ENCODE measurements at places on chromosomes 7 and 10.

- DNase-seq: no peak
Observed at GRCh38 chr7:157549612-157550299, 213.0 kb downstream of the DNAJB6 start.

- no peak for DNase-seq
Observed at GRCh38 chr10:51705774-51706173, 6.4 kb upstream of the CSTF2T start.

GRCh38 chr7:84490661-84491060 lies 296.1 kb upstream of the SEMA3A start:
- DNase-seq: no peak

DNA sequence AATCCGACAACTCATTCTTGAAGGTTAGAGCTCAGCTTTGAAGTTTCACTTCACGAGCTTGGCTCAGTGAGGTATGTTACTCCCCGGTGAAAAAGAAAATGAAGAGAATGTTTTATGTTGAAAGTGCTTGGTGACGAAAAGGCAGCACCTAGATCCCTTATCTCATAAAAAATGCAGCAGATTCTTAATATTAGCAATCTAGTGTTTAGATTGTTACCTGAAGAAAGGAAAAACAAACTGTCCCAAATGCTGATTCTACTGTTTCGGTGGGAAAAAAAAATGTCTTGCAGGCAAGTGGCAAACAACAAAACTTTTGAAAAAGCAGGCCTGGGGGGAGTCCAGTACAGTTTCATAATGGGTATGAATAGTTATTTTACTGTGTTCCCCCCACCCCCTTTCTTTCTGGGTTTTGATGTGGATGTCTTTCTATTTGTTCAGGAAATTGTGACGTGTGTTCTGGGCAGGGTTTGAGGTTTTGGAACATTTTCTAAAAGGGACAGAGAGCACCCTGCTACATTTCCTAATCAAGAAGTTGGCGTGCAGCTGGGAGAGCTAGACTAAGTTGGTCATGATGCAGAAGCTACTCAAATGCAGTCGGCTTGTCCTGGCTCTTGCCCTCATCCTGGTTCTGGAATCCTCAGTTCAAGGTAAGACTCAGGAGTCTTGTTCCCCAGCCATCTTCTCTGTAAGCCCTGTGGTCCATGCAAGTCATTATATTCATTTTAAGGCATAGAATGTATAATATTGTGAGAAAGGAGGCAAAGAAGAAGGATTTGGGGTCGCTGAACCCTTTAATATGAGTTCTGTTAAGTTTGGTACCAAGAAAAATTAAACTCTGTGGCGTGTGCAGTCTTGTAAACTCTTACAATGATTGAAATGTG lies at the start of gene SRGN:
Gene SRGN (plus strand): TSS at position 514 of the 881 bp plus-strand sequence. CDS start 55 bp downstream, at position 569.
- DNase-seq: peak; percentile 68

DNA sequence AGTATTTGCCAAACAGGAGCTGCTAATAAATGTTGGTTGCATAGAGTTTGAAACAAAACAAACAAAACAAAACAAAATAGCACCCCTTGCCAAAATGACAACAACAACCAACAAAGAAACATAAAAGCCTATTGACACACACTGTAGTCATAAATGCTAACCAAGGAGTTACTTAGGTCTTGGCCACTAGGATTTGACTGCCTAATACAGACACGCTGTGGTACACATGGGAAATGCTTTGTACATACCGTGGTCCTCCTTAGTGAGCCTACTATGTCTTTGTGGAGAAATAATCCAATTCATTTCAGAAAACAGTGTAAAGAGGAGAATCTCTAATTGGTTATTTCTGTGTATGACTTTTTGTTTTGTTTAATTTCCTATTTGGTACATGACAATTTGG lies 53.2 kb upstream of the MTPN start:
- no peak for DNase-seq

DNA sequence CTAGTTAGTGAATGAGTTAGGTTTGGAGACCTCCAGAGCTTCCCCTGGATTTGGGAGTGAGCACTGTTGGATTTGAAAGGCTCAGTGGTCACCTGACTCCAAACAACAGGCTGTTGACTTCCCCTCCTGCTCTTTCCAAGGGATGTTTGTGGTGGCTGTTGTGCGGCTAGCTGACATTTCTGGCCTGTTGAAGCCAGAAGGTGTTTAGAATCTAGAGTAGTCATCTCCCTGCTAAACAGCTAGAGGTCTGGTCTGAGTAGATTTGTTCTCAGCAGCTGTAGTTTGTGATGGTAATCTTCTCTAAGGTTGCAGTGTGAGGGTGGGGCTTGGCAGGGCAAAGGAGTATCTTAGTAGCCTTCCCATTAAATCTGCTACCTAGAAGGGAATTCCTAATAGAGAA lies 30.1 kb downstream of the BPGM start:
- DNase-seq: no peak

DNA sequence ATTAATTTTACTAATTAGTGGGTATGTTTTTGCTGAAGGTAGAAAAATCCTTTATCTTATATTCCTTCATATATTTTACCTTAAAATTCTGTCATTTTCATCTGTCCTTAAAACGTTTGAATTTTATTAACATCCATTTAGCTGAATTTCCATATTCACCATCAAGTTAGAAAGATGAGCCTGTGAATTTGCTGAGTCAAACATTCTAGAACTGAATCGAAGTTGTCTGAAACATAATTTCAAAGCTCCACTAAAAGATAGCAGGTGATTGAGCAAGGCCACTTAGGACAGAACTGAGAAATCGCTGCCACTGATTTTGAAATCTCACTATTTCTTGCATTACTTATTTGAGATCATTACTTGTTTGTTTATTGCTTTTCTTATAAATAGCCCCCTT lies 17.5 kb downstream of the HGF start:
- DNase-seq: no peak

DNA sequence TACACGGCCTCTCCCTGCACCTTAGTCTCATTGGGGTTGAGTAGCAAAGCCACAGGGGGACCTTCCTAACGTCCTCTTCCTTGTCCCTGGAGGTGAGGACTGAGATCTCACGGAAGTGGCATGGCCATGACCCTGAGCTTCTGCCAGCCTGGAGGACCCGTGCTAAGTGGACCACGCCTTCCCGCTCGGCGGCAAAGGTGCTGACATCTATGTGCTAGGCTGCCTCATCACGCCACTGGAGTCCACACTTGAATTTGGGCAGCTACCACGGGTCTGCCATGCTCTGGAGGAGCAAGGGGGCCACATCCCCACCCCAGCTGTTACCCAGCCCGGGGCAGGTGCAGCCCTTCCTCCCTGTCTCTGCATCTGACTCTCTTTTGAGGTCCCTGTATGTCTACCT lies 15.3 kb downstream of the GHRHR start:
- no peak for DNase-seq

- DNase-seq: no peak
Observed at GRCh38 chr10:84095811-84096497, 43.4 kb upstream of the GHITM start.

DNA sequence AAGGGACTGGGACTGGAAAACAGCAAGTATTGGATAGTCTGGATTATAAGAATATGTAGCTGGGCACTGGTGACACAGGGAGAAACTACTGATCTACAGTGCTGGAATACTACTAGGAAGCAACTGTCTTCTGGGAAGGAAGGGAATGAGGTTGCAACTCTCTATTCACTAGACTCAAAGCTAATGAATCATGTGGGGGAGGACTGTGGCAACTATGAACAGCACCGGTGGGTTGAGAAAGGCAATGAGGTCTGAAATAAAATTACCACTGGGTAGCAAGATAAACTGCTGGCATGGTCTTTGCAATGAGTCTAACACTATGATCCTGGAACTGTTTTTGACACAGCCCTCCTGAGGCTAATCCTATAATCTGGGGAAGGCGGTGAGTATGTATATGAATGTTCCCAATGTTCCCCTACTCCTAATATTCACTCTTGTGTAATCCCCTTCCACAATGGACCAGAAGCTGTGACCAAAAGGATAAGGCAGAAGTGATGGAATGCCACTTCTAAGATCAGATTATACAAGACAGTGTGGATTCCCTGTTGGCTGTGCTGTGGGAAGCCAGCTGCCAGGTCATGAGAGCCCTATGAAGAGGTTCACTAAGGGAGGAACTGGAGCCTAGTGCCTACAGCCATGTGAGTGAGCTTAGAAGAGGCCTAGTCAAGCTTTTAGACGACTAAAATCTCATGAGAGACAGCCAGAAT lies 101.3 kb upstream of the DNAJB12 start:
- DNase-seq: no peak

DNA sequence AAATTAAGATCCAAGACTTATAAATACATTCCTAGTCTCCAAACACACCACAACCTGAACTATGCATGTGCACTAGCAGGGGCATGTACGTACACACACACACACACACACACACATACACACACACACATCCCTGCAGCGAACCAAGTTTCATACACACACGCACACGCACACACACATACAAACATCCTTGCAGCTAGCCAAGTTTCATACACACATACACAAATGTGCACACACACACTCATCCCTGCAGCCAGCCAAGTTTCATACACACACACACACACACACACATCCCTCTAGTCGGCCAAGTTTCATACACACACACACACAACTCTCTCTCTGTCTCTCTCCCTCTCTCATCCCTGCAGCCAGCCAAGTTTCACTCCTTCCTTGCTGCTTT lies 82.7 kb upstream of the WIPF3 start:
- no peak for DNase-seq

DNA sequence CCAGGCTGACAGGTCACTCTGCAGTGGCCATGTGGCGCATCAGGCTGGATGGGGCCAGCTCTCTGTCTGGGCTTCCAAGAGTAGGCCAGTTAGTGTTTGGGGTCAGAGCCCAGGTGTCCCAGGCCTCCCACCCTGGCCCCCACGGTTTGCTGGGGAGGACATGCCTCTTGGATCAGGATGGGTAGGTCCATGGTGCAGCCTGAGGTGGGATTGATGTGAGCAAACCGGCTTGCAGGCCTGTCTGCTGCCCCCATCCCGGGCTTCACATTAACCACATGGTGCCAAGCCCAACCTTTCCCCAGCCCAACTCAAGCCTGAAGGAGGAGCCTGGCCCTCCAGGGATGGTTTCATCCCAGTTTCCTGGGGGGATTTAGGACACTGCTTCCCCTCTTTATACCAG lies 39.2 kb downstream of the LDB3 start:
- no peak for DNase-seq

DNA sequence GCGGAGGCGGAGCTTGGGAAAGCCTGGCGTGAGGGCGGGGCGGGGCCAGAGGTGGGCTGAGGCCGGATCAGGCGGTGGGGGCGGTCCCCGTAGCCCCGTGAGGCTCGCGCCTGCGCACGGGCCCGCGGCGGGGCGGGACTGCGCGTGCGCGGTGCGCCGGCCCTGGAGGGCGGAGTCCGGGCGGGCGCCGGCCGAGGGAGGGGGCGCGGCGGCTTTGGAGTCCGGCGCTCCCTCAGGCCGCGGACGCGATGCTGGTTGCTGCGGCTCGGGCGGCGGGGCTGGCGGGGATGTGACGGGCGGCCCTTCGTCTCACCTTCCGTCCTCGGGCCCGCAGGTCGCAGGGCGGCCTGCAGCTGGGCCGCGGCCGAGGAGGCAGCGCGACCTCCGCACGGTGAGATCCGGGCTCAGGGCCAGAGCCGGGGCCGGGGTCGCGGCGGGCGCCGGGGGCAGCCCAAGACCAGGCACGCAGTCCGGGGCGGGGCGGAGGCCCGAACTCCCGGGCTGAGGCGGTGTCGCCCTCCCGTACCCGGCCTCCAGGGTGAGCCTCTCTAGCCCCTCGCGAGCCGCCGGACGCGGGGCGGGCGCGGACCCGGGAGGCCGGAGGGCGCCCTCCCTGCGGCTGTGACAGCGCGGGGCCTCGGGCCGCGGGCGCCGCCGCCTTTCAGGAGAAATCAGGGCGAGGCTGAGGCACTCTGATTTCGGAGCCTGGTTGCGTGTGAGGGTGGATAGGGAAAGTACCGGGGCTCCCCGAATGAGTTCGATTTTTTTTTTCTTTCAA lies at the start of gene CCSER2:
Gene CCSER2 (plus strand): TSS at position 172 of the 778 bp plus-strand sequence. CDS start 42,464 bp downstream, outside the sequence.
- peak; percentile 99 for DNase-seq

GRCh38 chr10:79221110-79222051 lies 125.9 kb upstream of the PPIF start:
- no peak for DNase-seq

DNA sequence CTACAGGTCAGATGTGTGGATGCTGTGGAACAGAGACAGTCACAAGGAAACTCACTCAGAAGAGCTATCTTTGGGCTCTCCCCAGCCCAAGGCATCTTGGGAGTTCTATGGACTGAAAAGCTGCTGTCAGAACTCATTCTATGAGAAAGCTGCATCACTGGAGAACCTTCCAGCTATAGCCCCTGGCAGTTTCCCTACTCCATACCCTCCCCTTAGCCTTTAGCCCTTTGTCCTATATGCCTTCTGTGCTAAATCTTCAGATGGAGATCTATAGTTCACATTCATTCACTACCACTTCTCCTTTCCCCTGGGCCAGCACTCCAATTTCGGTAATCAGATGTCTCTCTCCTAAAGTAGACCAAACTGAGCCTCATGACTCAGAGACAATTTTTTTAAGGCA lies 6.9 kb downstream of the WNT8B start:
- DNase-seq: no peak

DNA sequence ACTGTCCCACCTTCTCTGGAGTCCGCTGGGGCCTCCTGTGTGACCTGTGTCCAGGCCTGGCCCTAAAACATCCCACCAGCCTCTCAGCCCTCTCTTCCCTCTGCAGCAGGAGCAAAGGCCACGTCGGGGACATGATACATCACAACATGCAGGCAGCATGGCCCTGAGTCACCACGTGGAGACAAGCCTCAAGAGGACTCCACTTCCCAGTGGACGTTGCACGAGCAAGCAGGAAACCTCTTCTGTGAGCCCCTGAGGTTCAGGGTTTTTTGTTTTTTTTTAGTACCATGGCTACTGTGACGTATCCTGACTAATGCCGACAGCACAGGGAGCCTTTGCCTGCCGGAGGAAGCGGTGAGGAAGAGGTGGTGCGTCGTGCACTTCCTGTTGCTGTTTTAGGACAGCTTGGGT lies 165.9 kb downstream of the DNAJB6 start:
- peak; percentile 56 for DNase-seq

GRCh38 chr7:155001756-155002410 lies 1.0 kb downstream of the PAXIP1 start:
- DNase-seq: no peak

- DNase-seq: no peak
Observed at GRCh38 chr7:152367170-152367569, 68.6 kb downstream of the KMT2C start.

DNA sequence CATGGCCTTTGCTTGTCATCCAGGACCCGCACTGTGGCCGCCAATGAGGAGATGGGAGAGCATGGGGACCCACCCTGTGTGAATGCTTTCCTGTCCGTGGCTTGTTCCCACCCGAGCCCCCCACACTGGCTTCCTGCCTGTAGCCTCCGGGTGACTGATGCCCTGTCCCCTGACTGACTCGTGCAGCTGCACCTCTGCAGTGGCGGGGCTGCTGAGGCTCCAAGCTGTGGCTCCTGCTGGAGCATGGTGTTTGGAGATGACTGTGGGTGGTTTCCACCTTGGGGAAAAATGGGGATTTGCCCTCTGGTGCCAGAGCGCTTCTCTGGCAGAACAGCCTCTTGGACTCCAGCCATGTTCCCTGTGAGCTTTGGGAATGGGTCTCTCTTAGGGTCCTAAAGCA lies 2.1 kb downstream of the CAMK1D start:
- peak; percentile 14 for DNase-seq

DNA sequence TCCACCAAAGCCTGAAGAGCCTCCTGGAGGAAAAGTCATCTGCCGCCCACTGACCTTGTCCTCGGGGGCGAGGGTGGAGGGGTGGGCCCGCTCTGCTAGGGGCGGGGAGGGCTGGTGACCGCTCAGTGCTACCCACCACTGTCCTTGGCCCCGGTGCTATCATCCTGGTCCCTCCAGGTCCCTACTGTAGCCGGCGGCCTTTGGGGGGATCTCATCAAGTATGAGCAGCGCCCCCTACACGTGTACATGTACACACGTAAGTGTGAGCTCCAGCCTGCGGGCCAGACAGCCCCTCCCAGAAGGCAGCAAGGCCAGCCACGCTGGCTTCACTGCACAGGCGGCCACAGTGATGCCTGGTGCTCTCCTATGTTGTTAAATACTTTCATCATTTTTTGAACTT lies 19.6 kb downstream of the TTYH3 start:
- DNase-seq: no peak

All from activated CD4-positive, alpha-beta T cell treated with anti-CD3 and anti-CD28 coated beads, Interleukin-2, amount 50 U/mL, for 48 hours (primary cell).